ENCODE measurements at places on chromosomes 7 and 10.

DNA sequence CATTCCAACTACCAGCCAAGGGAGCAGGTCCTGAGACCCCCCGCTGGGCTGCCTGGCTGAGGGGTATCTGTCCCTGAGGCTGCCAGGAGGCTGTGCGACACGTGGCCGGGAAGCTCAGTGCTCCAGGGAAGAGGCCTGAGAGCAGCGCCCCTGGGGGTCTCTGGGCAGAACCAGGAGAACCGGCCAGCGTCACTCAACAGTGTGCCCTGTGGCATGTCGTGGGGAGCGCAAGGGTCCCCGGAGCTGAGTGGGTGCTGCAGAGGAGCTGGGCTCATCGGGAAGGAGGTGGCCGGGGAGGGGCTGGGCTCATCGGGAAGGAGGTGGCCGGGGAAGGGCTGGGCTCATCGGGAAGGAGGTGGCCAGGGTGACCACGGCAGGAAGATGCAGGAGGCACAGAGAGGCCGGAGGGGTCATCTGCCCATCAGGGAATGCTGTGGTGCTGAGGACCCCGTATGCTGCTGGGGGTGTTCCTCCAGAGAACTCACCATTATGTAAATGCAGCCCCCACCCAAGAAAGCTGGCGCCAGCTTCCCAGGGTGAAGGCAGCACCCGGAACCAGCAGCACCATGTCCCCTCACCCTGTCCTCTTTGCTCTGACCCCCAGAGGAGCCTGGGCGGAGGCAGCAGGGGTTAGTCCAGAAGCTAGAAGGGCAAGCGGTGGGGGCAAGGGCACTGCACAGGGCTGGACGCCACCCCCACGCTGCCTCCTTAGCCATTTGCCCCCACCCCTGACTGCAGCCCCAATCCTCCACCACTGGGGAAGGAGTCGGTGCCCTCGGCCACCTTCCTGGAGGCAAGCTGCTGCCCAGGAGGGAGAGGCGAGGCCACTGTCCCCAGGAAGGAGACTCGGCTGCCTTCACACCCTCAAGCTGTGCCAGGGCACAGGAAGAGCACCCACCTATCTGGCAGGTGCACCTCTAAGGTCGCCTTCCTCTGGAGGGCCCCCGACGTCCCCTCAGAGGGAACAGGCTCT, 33.3 kb downstream of the CALML3 start:
- DNase-seq: no peak

- DNase-seq: no peak
Measured at GRCh38 chr7:143381427-143382125, 431 bp downstream of the ZYX start.

DNA sequence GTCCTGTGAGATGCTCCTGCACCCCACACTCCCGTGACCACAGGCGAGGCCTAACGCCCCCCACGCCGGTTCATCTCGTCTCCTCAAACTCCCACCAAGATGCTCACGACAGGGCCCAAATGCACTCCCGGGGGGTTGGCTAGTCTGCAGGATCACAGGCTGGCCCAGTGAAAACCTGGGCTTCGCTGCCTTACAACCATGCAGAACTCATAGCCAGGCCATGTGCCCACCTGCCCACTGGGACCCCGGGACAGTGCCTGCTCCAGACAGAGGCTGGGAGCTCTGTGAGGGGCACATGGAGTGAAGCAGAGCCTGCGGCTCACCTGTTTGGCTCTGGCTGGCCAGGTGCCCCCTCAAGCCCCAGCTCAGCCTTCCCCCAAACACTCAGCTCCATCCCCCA, 9.4 kb upstream of the GPER1 start:
- DNase-seq: no peak

DNA sequence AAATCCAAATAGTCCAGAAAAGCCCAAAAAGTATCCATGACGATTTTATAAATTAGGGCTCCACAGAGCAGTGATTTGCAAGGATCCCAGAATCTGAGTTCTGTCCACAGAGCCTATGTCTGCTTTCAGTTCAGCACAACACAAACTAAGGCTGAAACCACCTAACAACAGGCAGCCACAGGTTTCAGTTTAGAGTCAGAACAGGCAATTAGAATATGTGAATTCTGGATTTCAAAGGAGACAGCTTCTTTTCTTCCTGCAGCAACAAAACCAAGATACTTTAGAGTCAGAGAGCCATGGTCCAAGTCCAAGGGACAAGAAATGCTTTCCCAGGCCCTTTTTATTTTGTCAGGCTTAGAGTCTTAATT, 23.6 kb downstream of the IFIT3 start:
- DNase-seq: no peak

DNA sequence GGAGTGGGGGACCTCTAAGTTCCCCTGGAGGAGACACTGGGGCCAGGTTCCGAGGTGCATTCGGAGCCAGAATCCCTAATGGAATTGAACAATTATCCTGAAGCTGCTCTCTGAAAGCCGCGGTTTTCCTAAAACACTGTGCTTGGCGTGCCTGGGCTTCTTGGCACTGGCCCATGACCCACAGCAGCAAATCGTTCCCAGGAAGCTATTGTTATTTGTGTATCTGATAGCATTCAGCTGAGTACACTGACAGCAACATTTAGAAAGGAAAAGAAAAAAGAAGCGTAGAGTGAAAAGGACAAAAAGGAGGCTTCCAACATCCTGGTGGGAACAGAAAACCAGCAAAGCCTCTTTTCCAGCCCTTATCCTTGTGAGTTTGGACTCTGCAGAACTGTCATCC, 339.8 kb downstream of the FRMD4A start:
- peak; percentile 32 for DNase-seq

DNA sequence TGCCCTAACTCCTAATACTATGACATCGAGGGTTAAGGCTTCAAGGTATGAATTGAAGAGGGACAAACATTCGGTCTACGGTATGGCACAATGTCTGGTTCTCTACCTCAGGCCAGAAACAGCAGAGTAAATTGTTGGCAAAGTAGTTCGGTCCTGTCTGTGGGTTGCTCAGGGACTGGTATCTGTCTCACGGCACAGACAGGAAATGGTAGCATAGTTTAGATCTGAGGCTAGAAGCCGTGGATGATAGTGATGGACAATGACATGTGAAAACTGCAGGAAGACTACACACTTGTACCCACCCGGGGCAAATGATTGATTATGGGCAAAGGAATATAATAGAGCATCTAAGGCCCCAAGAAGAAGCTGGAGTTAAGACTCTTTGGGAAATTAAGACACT, 106.2 kb downstream of the TWIST1 start:
- no peak for DNase-seq

- peak; percentile 46 for DNase-seq
Measured at GRCh38 chr10:92965314-92965713, 95.3 kb upstream of the CYP26C1 start.

DNA sequence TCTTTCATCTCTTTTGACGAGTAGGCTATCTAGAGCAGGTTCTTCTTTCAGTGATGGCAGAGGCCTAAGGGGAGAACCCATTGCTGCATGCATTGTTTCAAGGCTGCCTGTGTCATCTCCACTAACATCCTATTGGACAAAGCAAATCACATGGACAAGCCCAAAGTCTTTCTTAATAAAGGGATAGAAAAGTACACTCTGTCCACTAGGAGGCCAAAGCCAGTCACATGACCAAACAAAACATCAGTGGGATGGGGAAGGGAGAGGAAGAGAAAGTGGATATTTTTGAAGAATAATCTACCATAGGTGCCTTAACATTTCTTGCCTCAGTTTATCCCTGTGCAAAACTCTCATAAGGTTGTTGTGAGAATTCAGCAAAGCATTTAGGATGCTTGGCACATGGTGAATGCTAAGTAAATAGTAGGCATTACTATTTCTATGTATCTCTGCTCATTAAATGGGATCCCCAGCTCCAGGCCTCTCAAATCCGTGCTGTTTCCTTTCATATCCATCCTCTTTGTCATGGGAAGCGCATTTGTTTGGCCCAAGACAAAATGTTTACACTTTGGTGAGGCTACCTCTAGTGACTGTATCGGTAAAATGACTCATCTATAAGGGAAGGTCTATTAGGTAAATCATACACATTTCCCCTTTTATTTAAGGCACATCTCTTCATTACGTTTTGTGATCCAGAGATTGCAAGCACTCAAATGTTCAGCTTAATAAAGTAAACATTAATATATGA, 16.7 kb upstream of the CADPS2 start:
- no peak for DNase-seq

DNA sequence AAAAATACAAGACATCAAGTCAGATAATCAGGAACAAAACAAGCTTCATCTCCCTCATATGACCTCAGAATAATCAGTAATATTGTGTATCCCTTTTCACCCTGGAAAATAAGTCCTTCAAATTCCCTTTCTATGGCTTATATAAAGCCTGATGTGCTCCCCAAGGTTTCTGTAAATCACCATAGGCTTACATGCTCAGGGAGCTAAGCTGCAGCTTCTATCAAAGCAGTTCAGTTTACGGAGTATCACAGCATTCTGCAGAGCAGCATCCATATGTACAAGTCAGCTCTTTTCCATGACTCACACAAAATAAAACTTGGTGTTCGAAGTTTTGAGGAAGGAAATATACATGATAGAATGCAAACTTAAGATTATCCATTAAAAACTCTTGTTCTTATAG, 225.6 kb downstream of the LRRTM3 start:
- DNase-seq: no peak

DNA sequence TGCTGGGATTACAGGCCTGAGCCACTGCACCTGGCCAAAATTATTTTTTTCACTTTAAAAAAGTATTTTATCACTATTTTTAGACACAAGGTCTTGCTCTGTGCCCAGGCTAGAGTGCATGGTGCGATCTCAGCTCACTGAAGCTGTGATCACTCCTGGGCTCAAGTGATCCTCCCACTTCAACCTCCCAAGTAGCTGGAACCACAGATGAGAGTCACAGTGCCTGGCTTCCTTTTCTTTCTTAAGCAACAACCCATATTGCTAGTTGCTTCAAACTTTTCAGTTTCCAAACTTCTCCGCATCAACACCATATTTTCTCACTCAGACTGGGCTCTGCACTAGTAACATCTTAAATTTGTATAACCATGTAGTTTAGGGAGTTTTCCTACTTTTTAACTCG, 9.5 kb upstream of the SMC3 start:
- no peak for DNase-seq

- DNase-seq: no peak
Measured at GRCh38 chr10:81909453-81909852, 34.5 kb downstream of the NRG3 start.

DNA sequence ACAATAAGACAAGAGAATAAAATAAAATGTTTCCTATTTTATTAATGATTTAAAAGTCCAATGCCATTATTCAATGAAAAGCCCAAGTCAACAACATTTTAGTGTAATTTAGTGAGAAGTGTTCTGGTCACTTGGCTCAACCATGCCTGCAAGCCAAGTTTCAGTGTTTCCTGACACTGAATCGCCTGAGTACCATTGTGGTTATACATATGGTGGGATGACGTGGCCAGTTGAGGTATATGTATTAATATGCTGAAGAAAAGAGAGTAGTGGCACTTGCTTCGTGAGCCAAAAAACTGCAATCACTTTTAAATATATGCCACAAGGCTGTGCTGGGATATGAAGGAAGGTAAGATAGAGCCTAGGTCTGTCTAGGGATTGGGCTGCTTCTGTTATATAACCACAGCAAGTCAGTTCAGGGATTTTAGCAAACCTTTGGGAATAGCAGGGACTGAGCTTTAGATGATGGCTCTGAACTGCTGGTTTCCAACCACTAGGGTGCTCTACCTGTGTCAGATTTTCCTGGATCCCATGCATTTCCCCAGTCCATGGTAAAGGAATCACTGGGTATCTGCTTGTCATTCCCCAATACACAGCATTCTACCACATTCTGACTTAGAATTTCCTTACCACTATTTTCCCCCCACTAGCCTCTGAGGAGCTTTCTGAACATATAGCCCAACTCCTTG, 214.0 kb upstream of the PRPS1L1 start:
- no peak for DNase-seq

GRCh38 chr7:36391436-36392198, 2.0 kb downstream of the ANLN start:
- DNase-seq: peak; percentile 7

DNA sequence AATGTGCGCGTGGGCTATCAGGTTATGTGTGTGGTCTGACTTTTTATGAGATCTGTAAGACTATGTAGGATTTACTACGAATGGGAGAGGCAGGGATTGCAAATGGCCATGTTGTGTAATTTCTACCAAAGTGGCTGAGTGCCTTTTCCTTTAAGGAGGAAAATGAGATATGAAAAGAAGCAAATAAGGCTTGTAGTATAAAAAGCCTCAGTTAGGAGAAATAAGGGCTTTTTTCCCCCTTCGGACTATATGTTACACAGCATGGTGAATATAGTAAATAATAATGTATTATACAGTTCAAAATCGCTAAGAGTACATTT, 447 bp upstream of the GPAM start:
- DNase-seq: no peak

DNA sequence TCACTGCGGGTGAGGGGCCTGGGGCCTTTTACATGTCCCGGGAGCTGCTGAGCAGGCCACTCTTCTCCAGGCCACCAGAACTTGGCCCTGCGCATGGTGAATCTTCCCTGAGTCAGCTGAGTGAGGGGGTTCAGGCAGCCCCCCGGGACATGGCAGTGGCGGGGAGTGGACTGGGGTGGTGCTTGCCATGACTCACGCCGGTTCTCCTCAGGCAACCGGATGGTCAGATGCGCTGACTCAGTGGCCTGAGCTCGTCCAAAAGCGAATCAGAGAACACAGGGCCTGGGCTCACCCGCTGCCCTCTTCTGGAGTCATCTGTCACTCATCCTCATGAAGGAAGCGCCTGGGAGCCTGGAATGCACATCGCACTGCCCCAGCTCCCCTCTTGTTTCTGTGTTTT, 33.5 kb downstream of the HTRA1 start:
- no peak for DNase-seq

DNA sequence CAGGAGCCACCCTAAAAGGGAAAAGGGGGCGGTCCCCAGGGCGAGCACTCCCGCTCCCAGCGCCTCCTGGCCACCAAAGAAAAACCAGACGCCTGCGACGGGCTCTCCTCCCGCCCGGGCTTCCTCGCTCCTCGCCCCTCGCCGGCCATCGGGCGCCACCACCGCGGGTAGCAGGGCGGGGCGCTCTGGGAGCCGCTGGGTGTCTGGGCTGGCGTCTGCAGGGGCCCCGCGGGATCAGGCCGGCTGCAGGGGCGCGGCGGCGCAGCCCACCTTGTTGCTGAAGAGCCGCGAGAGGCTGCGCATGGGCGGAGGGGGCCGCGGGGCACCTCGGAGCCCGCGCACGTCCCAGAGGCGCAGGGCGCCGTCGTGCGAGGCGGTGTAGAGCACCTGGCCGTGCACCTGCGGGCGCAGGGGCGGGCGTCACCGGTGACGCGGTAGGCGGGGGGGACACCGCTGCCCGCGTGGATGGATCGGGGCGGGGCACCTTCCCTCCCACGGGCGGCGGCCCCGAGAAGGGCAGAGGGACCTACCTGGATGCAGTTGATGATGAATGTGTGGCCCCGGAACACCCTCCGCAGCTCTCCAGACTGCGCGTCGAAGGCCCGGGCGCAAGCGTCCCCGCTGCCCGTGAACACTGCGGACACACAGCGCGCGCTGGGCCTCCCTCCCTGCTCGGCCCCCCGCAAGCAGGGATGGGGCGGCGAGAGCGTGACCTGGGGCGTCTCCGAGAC, 28.3 kb downstream of the WDR86 start:
- peak; percentile 39 for DNase-seq

DNA sequence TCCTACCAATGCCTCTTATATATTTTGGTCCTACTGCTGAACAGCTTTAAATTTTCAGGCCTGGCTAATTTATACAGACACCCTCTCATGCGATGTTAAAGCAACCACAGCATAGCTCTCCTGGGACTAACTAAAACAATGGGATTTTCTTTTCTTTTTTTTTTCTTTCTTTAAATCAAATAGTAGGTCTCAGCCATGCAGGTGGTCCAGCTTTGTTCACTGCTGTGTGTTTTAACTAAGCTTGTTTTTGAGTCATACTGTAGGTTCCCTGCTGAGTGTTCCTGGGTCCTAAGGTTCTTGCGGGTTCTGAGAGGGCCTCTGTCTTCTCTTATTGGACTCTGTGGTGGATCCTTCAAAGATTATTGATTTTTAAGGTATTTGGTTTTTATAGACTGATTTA, 113.1 kb upstream of the SORCS1 start:
- no peak for DNase-seq

Measured in NCI-H146 (cell line).